ENCODE measurements at places on chromosomes 3 and 15.

- DNase-seq = no peak
These were observed 189.7 kb downstream of the CDIN1 start for GRCh38 chr15:36769098-36769497.

DNA sequence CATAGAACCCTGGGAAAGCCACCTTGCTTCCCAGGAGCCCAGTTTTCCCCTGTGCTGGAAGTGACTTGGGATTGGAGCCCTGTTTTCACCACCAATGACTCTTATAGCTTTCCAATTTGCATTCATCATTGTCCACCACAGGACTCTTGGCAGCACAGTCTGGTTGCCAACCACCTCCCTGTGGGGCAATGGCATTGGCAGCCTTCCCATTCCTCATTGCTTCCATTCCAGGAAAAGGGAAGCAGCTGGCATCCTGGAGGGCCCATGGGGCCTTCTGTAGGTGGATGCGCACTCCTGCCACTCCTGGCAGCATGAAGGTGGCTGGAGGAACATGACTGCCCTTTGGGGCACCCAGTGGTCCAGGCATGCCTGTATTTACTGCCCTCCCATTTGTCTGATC lies 57.7 kb downstream of the FEM1B start:
- no peak for DNase-seq

GRCh38 chr15:23860290-23861245 lies 173.5 kb upstream of the NDN start:
- DNase-seq = no peak

GRCh38 chr3:4493941-4494894 lies 1.1 kb downstream of the ITPR1 start:
- no peak for DNase-seq

- no peak for DNase-seq
These were observed 5.1 kb upstream of the LTF start for GRCh38 chr3:46469680-46470357.

DNA sequence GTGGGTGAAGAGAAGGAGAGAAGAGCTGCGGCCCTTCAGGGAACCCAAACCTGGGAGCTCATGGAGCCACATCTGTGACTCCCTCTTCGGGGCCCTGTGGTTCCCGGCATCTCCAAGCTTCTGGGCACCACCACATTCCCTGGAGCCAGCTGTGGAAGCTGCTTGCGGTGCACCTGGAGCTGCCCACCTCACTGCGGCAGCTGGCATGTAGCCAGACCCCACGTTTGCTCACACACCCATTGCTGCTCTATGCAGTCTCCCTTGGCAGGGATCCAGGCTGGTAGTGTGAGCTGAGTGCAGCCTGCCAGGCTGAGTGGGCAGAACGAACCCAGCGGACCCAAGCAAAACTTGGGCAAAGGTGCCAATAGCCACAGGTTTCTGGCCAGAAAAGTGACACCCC lies 16.8 kb upstream of the PLA2G4E start:
- no peak for DNase-seq

DNA sequence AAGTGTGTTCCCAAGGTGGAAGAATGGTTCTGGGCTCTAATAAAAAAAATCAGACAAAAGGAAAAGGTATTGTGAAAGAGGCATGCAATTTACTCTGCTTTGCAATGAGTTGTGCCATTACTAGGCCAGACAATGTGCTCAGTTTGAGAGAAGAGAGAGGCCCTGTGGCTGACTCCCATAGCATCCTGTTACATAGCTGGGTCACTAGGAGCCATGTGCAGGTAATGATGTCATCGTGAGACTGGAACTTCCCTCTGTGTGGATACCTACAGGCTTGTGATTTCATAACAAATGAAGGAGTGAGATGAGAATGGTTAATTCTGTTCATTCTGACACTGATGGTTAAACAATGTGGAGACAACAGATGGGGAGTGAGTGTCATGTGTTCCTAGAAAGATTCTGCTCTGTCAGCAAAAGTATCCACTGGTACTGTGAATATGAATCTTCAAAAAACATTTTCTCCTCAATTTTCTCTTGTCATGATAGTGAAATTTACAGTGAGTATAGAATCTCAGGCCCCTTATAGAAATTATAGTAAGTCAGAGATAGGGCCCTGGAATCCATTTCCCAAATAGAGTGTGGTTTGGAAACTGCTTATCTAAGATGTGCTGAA lies 648.7 kb upstream of the DPPA4 start:
- no peak for DNase-seq

- DNase-seq = peak; percentile 43
These were observed 115.6 kb downstream of the FNDC3B start for GRCh38 chr3:172154768-172155664.

- DNase-seq = peak; percentile 25
These were observed 841 bp downstream of the EIF3J start for GRCh38 chr15:44537735-44538240.

DNA sequence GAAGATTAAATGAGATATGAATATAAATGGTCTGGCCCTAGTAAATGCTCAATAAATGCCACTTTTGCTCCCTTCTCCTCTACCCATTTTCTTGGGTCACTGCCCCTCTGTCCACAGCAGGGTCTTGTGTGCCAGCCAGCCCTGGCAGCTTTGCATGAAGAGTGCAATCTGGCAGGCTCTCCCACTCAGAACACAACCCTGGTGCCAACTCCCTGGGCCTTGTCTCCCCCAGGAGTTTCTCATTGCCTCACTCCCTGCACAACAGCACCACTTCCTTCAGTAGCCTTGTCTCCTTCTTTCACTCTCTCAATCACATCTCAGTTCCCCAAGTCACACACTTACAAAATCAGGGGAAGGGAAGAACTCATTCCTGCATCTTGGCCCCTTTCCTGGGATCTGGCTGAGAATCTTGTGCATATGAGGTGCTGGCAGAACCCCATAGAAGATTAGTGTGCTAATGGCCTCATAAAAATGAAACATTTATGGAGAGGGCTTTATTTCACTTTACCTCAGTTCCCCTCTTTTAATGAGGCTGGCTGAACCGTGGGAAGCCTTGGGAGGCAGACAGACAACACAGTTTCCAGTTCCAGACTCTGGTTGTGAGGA lies 445.9 kb upstream of the PROK2 start:
- DNase-seq = no peak

- no peak for DNase-seq
These were observed 3.6 kb downstream of the STIMATE start for GRCh38 chr3:52893723-52894122.

DNA sequence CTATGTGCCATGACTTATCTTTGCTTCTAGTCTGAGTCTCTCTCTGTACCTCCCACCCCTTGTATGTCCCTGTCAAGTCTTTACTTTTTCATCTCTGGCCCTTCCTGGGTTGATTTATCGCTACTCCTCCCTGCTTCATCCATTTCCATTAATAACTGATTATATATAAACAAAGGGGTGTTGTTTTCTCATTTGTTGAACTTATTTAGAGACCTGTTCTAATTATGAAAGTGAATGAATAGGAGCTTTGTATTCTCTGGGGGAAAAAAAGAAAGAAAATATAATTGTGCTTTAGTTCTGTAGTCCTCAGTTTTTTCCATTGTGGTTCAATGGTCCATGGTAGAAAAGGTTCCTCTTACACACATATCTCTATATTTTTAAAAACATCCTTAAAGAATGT lies 328.9 kb upstream of the PPP2R3A start:
- no peak for DNase-seq

- no peak for DNase-seq
These were observed 30.7 kb upstream of the CBLB start for GRCh38 chr3:105899516-105899915.

DNA sequence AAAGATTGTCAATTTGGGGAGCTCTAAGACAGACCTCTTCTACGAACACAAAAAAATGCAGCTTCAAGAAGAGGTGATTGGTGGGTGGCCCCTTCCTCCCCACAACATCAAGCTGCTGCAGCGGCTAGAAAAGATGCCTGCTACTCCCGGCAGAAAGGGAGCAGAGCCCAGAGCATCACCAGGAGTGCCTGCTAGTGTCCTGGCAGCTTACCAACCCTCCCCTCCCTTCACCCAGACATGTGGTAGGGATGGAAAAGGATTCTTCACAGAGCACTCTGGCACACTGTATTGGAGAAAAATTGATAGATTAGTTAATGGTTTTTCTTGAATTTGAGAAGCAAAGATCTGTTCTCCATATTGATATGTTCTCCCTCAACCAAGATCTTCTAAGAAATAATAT lies 10.8 kb downstream of the IP6K1 start:
- DNase-seq = no peak

- no peak for DNase-seq
These were observed 270.5 kb upstream of the P2RY1 start for GRCh38 chr3:152564459-152564858.

- no peak for DNase-seq
These were observed 30.6 kb downstream of the DCLK3 start for GRCh38 chr3:36733723-36734122.

DNA sequence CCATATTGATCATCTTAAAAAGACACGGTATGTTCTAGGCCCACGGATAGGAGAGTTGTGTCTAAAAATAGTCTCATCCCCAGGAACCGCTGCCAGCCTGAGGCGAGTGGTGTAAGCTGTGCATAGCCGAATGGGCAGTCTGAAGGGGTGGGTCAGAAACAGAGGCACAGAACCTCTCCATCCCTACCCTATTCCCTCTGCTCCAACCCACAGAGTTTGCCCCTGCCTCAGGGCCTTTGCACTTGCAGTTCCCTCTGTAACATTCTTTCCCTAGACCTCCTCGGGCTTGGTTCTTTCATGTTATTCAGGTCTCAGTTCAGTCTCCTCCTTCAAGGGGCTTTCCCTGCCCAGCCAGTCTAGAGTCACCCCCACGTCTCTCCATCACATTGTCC lies 4.8 kb downstream of the SCN5A start:
- DNase-seq = no peak
